Ovary (tissue), 10 donors: ENCODE measurements at places on chromosomes 3 and 15. TPM values are rescaled to one million over a fixed set of nuclear protein-coding genes. Genes with fewer than 3 reads are reported as not detected.

DNA sequence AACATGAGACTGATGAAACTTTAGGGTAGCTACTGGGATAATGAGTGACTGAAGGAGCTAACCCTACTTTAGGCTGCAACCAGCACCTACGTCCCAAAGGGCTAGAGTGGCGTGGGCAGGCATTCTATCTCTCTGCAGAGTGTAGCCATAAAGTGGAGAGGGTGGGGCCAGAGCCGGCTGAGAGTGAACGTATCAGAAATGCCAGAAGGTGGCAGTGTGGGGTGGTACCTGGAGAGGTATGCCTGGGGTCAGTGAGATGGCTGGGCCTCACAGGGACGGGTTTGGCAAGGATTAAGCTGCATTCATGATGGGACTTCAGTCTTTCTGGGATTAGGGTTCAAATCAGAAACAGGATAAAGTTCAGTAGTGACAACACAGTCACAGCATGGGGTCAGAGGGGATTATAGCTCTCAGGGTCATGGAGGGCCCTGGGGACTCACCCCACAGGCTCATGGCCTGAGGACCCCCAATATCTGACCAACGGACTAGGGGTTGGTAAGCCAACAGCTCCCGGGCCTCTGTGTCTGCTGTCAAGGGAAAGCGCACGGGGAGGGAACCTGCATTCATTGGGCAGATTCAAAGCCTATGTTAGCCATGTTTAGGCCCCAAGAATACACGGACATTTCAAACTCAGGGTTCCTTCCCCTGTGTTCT is 86.5 kb upstream of the FOXB1 start:
- no peak for DNase-seq

DNA sequence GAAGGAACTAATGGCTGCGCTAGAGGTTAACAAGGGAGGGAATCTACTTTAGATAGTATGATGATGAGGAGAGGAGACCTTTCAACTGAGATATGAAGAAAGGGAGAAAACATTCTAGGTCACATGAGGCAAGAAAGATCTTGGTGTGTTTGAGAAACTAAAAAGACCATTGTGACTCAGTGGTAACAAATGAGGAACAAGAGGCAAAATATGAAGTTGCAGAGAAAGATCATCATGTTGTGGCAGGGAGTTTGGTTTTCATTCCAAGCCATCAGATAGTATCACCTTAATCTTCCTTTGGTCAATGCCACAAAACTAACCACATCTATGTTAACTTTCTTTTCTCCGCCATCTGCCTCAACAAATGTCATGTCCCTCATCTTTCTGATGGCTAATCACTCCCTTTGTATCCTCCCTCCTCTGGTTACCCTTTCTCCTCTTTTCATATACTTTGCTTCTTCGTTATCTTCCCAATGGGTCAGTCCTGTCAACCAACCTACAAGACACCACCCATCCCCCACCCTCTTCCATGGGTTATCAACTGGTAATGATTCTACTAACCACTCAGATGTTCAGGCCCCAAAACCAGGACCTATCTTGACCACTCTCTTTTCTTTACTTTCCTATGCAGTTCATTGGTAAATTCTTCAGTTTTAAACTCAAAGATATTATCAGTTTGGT is 2.4 kb upstream of the PDCD6IP start:
- no peak for DNase-seq

DNA sequence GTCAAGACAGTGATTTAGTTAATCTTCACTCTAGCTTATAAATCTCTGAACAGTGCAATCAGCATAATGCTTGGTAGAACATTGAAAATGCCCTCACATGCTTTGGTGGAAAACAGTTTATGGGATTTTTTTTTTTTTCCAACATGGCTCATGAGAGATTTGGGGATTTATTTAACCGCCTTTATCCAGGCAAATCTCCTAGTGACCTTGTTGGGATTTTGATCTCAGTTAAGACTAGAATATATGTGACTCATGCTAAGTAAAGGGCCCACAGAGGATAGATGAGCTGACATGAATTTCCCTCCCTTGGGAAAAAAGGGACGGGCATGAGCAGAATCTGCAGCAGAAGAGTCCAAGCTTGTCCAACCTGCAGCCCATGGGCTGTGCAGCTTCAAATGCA is 18.7 kb downstream of the LRTM1 start:
- DNase-seq: no peak

The TICRR gene
- total RNA-seq: 0.31 TPM

DNA sequence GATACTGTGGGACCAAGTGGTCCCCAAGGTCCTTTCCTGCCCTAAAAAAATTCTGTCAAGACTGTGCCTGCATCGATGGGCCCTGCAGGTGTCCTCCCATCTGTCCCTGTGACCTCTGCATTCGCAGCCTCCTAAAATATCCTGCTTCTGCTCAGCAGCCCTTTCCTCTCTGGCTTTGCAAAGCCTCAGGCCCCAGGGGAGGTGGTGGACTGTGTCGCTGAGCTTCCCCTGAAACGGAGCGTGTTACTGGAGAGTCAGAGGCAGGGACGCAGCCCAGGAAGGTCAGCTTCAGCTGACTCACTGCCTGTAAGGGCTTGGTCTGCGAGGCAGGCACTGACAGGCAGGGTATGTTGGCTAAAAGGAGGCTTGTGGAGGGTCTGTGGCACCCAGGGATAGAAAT is 110.0 kb downstream of the RAB11A start:
- DNase-seq: no peak

The CACNA2D3 gene
- 7.7 TPM for total RNA-seq

DNA sequence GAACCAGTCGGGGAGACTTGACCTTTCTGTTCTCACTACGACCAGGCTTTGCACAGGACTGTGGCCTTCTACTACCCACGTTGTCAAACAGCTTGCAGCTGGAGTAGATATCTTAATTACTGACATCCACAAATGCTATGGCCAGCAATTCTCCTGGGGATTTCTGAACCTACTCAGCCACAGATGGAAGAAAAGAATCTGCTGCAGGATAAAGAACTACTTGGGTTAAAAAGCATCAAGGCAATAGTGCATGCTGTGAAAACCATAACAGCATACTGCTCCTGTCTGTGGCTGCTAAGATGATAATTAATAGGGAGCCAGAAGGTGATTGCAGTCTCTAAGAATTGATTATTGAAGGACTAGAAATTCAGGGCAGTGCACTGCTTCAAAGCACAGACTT is 859.2 kb upstream of the SEMA6D start:
- DNase-seq: no peak

The ADGRG7 gene
- total RNA-seq: not detected

DNA sequence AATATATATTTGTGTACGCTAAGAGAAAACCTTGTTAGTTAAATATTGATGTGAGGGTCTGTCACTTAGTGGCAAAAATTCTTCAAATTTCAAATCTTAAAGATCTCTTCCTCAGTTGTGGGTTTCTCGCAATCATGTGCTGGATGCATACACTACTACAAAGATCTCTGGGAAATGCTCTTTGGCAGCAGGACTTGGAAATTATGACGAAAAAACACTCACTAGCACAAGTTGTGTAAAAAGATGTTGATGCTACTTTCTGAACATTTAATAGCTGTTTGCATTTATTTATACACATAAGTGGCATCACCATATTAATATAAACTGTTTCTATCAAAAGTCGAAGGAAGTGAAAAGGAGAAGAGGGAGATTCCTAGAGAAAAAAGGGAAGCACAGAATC is 10.8 kb upstream of the NANOGP8 start:
- no peak for DNase-seq

The WNT5A gene
- 13.1 TPM for total RNA-seq

- no peak for DNase-seq
Observed at GRCh38 chr3:153028381-153028780, 133.6 kb upstream of the RAP2B start.

DNA sequence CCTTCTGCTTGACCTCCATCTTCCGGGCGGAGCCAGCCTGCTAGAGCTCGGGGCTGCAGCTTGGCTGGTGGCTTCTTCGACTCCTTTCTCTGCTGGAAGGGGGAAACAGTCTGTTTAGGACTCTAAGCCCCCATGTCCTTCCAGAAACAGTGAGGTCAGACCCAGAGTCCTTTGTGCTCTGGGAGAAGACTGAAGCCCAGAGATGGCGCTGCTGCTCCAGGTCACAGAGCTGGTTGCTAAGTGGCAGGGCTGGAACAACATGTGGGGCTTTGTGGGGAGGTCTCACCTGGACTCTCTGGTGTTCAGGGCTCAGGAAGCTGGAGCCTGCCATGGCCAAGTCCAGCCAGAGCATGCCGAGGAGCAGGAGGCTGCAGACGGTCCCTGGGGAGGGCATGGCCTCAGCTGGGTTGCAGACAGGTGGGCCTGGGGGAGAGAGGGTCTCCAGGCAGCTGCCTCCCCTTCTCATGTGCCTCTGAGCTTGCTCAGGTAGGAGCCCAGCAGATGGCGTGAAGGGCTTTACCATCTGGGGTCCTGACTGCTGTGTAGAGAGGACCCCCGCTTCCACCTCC is 2.9 kb downstream of the GHRL start:
- no peak for DNase-seq
